ENCODE measurements at places on chromosomes 2 and 18.
A peak's percentile ranks its signal among the peaks of the same experiment; 100 is the strongest.

- no peak for DNase-seq
Observed at GRCh38 chr2:217791551-217791950, 211.2 kb downstream of the TNS1 start.

DNA sequence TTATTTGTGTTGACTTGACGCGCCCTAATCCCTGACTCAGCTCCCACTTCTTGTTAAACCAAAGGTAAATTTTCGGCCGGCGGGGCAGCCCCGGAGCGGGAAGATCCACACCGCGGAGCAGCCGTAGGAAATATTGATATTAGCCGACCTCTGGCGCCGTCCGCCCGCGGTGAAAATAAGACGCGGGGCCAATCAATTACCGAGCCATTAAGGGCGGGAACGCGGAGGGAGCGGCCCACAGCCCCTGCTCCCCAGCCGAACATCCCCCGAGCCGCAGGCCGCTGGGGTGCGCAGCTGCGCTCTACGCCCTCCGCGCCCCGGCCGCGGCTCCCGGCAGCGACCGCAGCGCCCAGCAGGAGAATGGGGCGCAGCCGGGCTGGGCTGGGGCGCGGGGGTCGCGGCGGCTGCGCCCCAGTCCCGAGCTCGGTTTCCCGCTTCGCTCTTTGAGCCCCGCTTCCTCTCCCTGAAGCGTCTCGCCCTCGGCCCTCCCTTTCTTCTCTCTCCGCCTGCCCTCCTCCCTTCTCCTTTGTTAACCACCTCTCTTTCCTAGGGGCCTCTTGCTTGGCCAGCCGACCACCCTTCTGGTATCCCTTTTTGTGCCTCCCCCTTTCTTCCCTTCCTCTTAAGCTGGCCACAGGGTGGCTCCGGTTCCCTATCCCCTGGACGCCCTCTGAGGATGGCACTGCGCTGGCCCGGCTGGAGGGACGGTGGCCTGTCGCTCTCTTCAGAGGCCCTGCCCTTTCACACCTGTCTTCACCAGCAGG is 40.9 kb downstream of the CELF4 start:
- no peak for DNase-seq

DNA sequence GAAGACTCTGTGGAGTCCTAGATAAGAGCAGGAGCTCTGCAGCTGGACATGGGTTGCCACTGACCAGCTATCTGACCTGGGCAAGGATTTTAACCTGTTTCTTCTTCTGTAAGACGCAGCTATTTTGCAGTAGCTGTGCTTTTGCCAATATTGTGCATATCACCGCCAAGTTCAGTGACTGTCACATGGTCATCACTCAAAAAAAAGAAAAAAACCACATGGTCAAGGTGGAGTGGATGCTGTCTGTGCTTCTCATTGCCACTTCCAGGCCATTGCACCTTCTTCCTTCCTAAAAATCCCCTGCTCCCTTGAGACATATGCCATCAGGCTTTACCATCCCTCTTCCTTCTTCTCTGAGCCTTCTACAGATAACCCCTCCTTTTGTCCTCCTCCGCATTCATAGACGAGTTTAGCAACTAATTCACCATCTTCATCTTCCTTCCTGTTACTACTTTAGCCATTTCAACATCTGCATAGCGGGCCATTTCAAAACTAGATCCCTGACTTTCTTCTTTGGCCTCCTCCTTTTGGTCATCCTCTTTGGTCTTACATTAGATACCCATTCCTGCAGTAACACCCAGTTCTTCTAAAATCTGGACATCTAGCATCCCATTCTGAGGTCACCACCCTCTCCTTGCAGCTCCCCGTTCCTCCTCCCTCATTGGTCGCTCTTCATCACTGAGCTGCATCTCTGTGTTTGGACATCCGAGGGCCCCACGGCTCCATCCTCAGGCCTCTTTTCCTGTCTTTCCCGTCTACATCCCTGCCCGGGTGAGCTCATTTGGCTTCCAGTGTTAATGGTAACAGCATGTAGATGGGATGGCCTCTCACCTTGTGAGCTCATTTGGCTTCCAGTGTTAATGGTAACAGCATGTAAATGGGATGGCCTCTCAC is 17.8 kb downstream of the RNF144A start:
- no peak for DNase-seq

- DNase-seq = no peak
Observed at GRCh38 chr2:205003288-205003687, 458.0 kb downstream of the PARD3B start.

DNA sequence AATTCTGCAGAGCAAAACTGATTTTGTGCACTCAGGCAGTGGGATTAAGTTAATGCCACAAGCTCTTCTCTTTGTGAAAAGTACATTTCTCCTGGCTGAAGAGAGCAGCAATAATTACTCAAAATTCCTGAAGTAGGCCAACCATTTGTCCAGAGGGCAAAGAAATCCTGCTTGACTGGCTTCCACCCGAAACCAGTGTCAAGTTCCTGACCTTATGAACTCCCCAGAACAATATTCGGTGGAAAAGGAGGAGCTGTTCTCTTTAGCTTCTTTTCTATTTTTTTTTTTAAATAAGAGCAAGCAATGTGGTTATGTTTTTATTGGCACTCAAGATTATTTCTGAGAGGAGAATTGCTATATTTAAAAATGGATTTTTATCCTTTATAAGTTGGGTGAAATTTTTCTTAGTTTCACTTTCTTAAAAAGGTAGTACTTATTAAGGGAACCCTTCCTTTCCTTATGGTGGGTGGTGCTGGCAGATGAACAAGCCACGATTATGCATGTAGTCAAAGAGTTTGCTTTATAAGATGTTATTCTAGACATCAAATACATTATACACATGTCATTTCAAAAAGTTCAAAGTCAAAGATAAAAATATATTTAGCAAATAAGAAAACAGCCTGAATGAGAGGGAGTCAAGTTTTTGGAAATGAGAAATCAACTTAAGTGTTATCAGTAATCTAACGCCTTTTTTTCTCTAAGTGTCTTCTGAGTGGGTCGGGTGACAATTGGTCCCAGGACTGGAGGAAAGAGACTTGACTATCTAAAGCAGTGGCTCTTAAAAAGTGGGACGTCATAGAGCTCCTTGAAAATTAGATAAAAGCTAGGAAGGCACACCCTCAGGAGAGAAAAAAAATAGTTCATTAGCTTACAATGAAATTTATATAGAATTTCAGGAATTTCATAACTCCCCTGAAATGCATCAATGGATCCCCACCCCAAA is 194.5 kb downstream of the IKZF2 start:
- no peak for DNase-seq

- DNase-seq = peak; percentile 18
Observed at GRCh38 chr2:64327510-64328414, 126.2 kb upstream of the LGALSL start.

DNA sequence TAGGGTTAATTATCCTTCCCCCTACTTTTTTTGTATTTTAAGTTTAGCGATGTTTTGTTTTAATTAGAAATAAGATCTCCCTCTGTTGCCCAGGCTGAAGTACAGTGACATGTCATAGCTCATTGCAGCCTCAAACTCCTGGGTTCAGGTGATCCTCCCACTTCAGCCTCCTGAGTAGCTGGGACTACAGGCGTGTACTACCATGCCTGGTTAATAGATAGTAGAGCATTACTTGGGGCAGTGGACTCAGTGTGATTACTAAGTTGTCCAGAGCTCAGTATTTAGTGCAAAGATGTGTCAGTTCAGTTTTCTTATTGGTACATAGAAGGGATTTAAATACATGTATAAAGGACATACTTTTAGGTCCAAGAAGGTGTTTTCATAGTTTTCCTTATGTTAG is 9.5 kb upstream of the ADGRF3 start:
- no peak for DNase-seq

DNA sequence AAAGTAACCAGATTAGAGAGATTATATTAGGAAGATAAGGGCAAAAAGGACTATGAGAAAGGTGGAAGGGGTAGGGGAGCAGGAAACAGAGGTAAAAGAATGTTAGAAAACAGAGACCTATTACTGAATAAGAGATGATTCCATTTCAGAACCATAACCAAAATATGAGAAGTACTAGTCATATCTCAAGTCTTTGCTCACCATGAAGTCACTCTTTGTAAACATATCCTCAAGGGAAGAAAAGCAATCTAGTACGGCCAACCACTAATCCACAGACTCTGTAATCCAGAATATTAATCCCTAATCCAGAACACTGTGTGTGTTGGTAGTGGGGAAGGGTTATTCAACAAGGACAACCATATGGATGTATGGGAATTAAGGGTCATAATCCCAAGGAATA is 92.0 kb downstream of the CDCA7 start:
- no peak for DNase-seq

GRCh38 chr2:122707224-122707824 is 951.9 kb downstream of the TSN start:
- no peak for DNase-seq

GRCh38 chr2:182968493-182968892 is 69.8 kb downstream of the NCKAP1 start:
- no peak for DNase-seq

DNA sequence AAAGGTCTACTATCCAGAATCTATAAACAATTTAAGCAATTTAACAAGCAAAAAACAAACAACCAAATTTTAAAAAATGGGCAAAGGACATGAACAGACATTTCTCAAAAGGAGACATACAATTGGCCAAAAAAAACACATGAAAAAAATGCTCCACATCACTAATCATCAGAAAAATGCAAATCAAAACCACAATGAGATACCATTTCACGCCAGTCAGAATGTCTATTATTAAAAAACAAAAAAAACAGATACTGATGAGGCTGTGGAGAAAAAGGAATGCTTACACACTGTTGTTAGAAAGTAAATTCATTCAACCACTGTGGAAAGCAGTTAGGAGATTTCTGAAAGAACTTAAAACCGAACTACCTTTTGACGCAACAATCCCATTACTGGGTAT is 66.4 kb upstream of the SESTD1 start:
- DNase-seq = no peak

DNA sequence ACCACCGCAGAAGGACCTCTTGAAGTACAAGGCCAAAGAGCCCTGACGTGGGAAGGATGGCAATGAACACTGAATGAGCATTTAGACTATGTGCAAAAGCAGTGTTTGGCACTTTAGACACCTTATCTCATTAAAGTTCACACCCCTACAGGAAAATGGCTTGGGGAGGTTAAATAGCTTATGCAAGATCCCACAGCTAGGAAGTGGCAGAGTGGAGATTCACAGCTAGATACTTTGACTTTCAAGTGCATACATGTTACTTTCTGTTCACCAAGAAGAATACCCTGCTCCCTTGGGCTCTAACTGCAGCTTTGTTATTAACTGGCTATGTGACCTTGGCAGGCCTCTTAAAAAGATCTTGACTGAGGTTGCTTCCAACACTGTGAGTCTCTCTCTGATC is 58.2 kb downstream of the ICOS start:
- no peak for DNase-seq

DNA sequence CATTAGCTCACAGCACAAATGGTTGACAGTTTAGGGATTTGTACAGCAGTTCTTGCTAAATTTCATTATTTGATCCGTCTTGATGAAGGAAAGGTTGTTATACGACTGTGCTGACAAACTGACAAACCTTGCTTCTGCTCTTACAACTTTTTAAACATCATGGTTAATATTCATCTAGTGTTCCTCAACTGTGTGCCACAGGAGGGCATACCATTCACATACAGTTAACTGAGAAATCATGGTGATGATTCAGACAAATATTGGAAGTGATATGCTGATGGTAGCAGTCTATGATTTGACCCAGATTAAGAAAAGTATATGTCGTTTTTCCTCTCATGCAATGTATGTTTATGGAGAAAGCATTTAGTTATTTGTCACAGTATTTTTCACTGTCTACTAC is 129.8 kb upstream of the FSIP2 start:
- DNase-seq = no peak

- DNase-seq = no peak
Observed at GRCh38 chr18:36582988-36583745, 245.6 kb downstream of the TPGS2 start.

DNA sequence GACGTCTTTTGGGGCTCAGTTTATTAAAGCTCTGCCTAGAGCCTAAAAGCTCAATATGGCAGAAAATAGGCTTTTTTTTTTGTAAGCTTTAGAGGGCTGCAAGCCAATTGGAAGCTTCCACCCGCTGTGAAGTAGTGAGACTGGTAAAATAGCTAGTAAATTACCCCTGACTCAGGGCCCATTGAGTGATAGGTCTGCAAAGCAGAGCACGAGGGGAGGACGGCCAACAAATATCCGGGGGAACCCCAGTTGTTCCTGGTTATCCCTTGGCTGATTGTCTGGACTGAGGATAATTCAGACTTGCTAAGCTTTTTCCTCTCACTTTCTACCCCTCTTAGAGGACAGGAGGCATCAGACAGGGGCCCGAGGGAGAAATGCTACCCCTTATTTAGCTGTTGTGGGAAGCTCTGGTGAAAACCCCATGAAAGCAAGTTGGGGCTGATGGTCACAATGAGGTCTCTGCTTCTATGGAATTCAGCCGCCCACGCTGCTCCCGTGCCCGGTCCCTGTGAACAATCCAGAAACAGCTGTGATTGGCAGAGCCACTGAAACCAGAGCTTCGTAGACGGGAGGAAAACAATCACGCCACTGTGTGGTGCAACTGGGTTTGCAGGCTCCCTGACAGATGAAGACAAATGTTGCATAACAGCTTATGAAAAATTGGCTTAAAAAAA is 141.9 kb upstream of the LGALSL start:
- no peak for DNase-seq

DNA sequence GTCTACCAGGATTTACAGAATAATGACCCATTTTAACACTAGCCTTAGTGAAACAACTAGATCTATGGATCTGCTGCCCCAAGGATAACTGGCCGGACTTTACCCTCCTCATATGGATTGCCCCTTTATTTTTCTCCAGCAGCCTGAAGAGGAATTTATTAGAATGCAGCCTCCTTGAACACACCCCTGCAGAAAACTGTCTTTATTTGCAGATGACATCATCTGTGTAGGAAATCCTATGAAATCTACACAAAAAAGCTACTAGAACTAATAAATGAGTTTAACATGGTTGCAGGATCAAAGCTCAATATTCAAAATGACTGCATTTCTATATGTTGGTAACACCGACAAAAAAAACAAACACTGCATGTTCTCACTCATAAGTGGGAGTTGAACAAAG is 29.6 kb downstream of the LBH start:
- no peak for DNase-seq

DNA sequence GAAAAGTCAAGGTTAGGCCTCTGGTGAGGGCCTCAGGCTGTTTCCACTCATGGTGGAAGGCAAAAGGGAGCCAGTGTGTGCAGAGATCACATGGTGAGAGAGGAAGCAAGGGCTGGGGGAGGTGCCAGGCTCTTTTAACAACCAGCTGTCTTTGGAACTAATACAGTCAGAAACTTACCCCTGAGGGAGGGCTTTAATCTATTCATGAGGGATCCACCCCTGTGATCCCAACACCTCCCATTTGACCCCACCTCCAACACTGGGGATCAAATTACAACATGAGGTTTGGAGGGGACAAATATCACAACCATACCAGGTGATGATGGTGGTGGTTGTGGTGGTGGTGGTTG is 10.9 kb downstream of the POLI start:
- DNase-seq = no peak

DNA sequence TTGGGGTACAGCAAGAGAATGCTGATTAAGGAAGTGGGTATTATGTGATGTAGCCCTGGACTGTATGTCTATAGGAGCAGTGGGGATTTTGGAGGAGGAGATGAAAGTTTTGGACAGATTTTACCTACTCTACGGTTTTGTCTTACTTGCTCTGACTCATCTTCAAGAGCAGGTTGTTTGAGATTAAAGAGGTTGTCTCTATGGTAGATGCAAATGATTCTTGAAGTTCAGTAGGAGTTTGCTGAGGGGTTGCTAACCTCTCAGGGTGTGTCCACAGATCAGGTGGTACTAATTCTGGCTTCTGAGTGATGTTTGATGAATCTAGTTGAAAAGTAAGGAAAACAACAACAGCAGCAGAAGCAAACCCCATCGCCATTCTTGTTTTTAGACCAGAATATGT is 9.7 kb upstream of the SERPINB12 start:
- no peak for DNase-seq

- no peak for DNase-seq
Observed at GRCh38 chr18:63421514-63421913, 762 bp downstream of the VPS4B start.

Measured in stimulated activated CD8-positive, alpha-beta memory T cell treated with anti-CD3 and anti-CD28 coated beads, Interleukin-4, amount 100 ng/mL, for 4 hours (primary cell).